NCI-H510A (cell line): ENCODE measurements at places on chromosomes 13 and 19.

GRCh38 chr19:35689836-35690235 lies 14.5 kb upstream of the ZBTB32 start:
- no peak for DNase-seq

DNA sequence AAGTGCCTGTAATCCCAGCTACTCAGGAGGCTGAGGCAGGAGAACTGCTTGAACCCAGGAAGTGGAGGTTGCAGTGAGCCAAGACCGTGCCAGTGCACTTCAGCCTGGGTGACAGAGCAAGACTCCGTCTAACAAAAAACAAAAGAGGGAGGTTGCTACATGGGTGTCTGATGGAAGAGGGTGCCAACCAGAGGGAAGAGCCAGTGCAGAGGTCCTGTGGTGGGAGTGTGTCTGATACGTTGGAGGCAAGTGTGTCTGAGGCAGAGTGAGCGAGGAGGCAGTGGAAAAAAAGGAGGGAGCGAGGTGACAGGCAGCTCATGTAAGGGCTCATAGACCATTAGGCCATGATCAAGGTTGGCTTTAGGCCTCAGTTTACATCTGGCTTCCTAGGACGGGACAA lies 6.8 kb downstream of the PDE4A start:
- DNase-seq: no peak

- DNase-seq: no peak
Observed at GRCh38 chr13:61162636-61163035, 253.0 kb downstream of the PCDH20 start.

DNA sequence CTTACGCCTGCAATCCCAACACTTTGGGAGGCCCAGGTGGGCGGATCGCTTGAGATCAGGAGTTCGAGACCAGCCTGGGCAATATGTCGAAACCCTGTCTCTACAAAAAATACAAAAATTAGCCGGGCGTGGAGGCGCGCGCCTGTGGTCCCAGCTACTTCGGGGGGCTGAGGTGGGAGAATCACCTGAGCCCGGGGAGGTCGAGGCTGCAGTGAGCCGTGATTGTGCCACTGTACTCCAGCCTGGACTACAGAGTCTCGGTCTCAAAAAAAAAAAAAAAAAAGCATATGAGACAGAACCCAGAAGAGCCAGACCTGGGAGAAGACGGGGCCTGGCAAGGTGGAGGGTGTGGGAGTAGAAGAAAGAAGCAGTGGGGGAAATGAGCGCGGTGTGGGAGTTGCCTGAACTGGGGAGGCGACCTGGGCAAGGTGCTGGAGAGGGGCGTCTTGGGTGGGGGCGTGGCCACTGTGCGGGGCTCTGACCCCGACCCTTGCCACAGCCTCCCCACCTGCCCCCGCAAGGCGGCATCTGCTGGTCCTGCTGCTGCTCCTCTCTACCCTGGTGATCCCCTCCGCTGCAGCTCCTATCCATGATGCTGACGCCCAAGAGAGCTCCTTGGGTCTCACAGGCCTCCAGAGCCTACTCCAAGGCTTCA lies 533 bp downstream of the DKKL1 start:
- DNase-seq: no peak

DNA sequence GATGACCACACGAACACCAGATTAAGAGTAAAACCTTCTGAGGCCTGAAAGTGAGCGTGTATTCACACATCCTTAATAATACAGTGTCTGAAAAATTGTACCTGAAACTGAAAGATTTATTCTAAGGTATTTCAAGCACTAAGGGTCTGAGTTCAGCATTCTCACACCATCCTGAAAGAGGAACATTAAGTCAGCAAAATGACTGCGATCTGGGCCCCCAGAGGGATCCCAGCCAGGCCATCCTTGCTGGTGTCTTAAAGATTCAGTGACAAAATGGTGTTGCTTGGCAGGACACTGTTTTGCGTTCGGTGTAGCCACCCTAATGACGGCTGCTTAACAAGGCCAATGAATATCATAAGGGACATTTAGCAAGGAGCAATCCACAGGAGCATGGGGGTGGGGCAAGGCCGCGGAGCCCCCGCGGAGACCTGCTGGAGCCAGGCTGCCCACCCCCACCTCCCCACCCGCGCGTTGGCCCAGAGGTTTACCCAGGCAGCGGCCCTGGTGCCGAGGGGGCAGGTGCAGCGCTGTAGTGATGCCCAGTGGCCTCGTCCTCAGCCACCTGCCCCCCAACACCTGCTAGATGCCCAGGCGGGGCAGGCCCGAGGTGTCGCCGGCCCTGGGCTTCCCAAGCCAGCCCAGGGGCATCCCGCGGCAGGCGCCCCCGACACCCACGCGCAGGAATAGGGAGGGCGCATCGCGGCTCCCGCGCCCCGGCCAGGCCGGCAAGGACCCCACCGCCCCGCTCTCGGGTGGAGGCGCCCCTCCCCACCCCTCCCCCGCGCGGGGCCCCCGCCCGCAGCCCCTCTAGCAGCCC lies 742 bp downstream of the NALCN start:
- no peak for DNase-seq

DNA sequence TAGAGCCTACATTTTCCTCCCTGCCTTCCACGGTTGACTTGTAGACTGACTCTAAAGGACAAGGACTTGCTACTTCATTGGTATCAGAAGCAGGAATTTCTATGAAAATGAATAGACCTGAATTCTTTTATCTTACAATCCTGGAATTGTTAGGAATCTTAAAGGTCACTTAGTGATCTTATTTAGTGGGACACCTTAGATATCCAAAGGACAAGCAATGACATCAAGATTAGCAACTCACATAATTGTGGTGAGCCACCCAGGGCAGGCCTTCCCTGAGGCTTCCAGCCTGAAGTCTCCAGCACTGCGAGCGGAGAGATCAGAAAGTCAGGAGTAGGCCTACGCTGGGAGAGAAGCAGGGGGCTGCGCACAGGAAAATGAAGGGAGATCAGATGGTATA lies 37.8 kb downstream of the KLF5 start:
- no peak for DNase-seq

DNA sequence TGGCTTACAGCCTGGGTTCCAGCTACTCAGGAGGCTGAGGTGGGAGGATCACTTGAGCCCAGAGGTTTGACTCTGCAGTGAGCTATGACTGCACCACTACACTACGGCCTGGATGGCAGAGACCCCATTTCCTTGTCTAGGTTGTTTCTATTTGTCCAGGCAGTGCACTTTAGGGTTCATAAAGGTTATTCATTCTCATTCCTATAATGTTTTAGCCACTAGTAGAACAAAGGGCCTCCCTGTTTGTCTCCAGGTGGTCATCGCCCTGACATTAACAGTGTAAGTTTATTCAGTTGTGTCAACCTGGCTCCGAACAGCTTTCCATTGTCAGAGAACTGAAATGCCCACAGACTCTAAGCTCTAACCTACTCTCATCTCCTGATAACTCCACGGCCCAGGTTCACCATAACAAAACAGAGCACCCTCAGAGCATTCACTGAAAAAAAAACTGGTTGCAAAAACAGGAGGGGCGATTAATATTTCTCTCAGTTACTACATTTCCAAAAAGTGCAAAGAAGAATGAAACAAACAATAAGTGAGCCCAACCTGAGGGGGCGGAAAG lies 37.1 kb downstream of the SMAD9 start:
- no peak for DNase-seq

DNA sequence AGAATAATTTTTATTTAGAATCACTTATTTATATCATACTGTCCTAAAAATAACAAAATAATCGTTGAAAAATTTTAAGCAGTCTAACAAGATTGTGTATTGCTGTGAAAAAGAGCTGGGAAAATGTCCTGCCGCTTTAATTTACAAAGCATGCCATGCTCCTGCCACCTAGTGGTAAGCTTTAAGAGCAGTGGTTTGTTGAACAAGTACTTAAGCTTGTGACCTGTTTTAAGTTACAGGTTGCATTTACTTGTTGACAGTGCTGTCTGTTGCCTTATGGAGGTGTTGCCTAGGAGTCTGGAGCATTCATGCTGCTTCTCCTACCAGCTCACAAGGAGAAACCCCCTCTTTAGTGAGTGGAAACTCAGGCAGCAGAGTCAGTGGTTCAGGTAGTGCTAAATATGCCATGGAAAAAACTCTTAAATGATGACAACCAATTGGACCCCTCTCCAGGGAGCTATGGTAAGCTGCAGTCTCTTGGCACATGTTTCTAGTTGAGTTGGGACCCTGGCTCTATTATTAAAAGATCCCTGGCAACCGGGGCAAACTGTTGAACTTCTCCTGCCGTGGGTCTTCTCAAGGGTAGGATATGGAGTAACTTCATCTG lies 68.4 kb downstream of the SPATA13 start:
- peak; percentile 14 for DNase-seq

GRCh38 chr13:53141336-53141735 lies 112.7 kb downstream of the OLFM4 start:
- no peak for DNase-seq

DNA sequence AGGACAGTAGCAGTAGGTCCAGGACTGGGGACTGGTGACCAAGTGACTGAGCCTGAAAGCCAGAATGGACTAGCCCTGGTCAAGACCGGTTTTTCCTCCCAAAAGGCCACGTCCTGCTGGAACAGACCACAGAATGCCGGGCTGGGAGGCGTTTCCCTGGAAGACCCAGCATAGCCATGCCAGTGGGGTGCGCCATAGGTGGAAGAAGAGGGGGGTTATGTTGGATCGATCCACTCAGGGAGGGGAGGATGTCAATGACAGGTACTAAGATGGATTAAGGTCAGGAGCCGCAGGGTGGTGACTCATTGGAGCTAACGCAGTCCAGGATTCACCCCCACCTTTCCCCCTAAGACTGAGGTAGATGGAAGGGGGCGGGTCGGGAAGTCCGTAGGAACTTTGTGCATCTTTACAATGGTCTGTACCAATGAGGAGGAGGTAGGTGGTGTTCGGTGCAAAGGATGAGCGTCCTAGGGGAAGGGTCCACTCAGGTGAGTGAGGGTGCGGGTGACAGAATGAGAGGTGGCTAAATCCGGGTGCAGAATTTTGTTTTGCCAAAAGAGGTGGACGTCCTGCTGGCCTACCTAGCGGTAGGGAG lies 21.0 kb downstream of the VASP start:
- peak; percentile 45 for DNase-seq

DNA sequence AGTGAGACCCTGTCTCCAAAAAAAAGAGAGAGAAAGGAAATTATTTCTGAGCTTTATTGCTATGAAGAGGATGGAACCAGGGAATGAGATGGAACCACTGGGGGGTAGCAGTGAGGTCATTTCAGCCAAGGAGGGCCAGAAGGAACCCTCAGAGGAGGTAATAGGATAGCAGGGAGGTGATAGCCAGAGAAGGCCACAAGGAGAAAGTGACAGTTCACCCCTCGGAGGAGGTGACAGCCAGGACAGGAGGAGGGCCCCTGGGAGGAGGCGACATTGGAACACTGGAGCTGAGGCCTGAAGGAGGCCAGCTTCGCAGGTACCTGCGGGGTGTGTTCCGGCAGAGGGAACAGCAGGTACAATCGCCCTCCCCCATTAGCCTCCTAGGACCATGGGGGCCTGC lies 675 bp upstream of the PGPEP1 start:
- no peak for DNase-seq

GRCh38 chr13:32791545-32792172 lies 205.4 kb downstream of the PDS5B start:
- no peak for DNase-seq

DNA sequence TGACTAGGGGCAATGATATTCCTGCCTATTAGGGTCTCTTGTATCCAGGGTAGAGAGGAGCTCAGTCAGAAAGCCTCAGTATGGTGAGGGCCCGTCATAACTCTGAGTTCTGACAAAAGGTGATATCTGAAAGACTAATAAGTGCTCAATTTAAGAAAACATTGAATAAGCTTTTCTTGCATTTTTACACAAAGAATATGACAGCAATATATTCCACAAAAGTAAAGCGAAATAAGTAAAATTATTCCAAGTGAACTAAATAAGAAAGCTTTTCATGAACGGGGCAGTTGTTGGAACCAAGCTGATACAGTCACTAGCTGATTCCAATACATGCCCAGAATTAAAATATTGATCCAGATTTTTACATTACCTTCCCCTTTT lies 40.5 kb downstream of the CEACAM1 start:
- DNase-seq: no peak

DNA sequence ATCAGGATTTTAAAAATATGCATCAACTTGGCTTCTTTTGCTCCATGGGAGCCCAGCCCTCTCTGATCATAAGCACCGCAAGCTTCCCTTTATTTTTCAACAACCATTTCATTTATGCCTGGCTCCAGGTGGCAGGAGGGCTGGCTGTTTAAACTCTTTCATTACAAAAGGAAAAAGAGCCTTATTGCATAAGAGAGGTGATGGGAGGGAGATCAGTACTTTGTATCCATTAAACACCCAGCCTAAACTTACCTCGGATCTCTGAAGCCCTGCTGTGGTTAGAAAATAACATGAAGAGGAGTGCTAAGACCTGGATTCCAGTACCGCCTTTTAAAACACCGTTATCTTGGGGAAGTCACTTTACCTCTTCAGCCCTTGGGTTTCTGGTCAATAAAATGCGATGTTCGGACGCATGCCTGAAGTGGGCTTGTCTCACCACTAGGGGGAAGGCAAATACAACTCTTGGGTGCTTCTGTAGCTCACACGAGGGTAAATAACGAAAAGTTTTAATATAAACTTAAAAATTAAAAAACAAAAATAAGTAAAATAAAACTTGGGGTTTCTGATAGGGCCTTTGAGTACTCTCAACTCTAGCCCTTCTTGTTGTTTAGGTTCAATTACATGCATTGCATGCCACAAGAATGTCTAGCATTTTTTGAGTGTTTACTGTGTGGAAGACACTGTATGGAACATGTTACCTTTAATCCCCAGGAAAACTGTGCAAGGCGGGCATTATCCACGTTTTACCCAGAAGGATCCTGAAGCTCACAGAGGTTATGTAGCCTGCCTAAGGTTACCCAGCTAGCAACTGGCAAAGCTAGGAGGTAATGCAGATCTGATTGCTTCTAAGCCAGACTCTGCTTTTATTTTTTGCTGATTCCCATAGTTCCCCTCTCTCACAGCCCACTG lies 240.3 kb downstream of the LMO7 start:
- DNase-seq: peak; percentile 6

DNA sequence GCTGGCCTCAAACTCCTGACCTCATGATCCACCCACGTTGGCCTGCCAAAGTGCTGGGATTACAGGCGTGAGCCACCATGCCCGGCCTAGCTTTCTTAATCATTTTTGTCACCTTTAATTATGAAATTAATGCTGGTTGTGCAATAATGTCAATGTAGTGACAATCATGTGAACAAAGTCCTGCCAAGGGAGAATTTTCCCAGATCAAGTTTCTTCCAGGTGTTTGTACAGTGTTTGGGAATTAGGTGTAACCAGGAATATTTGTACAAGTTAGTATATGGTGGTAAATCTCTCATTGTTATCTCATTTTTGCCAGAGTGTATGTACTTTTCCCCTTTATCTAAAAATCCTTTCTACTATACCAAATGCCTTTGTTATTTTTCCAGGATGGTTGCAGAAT lies 171.1 kb downstream of the UGGT2 start:
- no peak for DNase-seq
